ENCODE measurements at places on chromosomes 5 and 9.

GRCh38 chr5:119327018-119327417 is 28.8 kb upstream of the TNFAIP8 start:
- peak; percentile 70 for DNase-seq

- peak; percentile 21 for DNase-seq
Observed at GRCh38 chr5:151448038-151448985, 909 bp downstream of the SLC36A1 start.

GRCh38 chr9:126472198-126472947 is 141.4 kb upstream of the LMX1B start:
- DNase-seq: no peak

DNA sequence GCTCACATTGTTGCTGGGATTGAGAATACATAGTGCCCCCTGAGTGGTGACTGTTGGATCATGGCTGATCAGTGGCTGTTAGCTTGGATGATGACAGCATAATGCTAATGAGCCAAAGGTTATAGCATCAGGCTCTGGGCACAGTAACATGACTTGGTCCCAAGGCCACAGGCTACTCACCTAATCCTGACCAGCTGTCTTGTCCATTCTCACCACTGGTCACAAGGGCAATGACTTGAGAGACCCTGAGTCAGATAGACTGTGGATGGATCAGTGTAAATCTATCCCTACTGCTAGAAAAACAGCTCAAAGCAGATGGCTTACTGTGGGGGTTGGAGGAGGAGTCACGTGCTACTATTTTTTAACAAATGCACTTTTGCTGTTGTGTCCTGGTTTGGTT is 74.7 kb downstream of the AOPEP start:
- no peak for DNase-seq

GRCh38 chr5:143134900-143135299 is 268.6 kb downstream of the NR3C1 start:
- DNase-seq: no peak

DNA sequence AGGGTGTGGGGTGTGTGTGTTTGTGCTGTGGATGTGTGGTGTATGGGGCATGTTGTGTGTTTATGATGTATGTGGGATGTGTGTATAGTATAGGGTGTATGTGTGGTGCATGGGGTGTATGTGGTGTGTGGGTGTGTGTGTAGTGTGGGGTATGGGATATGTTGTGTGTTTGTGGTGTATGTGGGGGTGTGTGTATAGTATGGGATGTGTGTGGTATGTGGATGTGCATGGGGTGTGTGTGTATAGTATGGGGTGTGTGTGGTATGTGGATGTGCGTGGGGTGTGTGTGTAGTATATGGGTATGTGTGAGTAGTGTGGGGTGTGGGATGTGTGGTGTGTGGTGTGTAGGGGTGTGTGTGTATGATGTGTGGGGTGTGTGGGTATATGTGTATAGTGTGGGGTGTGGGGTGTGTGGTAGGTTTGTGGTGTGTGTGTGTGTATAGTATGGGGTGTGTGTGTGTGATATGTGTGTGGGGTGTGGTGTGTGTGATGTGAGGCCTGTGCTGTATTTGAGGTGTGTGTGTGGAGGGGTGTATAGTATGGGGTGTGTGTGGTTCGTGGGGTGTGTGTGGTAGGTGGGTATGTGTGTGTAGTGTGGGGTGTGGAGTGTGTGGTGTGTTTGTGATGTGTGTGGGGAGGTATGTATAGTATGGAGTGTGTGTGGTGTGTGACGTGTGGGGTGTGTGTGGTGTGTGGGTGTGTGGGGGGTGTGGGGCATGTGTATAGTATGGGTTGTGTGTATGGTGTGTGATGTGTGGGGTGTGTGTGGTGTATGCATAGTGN is 10.5 kb downstream of the ECSCR start:
- no peak for DNase-seq

GRCh38 chr9:106305428-106306133 is 557.4 kb upstream of the ZNF462 start:
- DNase-seq: no peak

GRCh38 chr9:33662871-33663270 is 132.5 kb upstream of the PRSS3 start:
- DNase-seq: no peak

DNA sequence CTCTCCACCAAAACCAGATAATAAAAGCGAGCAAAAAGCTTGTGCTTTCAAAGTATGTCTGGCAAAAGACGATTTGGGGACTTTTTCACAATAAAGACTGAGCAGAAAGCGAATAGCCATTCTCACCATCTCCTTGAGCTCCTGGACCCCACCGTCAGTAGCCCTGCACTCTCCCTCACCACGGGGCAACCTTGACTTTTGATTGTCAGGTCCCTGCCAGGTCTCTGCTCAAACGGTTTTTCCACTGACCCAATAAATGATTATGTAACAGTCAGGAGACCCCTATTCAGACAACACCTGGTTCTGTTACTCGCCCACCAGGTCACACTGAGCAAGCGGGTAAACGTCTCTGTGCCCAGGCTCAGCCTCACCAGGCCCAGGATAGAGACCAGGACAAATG is 131.3 kb downstream of the MVB12B start:
- no peak for DNase-seq

DNA sequence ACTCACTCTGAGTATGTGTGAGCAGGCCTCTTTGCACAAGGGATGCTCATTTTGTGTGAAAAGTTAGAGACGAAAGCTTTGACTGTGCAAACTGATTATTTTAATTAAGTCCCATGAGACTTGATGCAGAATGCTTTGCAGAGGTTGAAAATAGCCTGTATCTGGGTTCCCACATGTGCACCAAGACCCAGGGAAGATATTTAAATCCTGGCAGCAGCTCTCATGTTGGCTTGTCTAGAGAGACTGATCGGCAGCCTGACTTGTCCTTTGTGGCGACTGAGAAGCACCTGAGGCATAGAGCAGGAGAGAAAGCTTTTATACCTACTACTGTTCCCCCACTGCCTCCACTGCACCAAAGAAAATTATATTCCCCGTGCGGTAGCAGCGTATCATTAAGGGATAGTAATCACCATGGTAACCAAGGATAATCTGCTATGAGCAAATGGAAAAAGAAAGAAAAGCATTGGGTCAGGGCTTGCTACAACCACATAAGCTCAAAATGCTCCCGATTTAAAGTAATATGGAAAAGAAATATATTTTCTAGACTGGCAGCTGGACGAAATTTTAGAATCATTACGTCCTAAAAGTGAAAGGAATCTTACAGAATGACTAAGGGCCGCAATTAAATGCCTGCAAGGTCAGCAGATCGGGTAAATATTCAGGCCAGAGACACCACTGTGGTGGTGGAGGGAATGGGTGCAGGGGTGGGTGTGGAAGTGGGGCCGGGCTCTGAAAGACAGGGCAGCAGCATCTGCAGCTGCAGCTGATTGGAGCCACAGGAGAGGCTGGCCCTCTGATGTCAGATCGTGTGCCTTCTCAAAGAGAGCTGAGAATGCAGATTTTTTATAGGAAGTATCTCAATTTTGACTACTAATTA is 135.3 kb upstream of the EPB41L4A start:
- DNase-seq: no peak

GRCh38 chr5:25489834-25490538 is 845.2 kb upstream of the CDH10 start:
- DNase-seq: no peak

DNA sequence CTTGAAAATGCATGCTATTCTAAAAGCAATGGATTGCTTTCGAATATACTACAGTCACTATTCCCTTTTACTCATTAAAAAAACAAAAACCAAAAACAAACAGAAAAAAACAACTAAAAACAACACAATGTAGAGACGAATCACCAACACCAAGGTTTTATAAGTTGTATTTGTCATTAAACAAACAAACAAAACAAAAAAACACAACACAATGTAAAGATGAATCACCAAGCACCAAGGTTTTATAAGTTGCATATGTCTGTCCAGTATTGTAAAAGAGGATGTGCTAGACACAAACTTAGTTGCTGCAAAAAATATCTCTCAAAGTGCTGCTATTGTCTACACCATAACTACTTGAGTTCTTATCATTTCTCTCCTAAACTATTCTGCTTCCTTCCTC is 1269.2 kb downstream of the EFNA5 start:
- DNase-seq: no peak

DNA sequence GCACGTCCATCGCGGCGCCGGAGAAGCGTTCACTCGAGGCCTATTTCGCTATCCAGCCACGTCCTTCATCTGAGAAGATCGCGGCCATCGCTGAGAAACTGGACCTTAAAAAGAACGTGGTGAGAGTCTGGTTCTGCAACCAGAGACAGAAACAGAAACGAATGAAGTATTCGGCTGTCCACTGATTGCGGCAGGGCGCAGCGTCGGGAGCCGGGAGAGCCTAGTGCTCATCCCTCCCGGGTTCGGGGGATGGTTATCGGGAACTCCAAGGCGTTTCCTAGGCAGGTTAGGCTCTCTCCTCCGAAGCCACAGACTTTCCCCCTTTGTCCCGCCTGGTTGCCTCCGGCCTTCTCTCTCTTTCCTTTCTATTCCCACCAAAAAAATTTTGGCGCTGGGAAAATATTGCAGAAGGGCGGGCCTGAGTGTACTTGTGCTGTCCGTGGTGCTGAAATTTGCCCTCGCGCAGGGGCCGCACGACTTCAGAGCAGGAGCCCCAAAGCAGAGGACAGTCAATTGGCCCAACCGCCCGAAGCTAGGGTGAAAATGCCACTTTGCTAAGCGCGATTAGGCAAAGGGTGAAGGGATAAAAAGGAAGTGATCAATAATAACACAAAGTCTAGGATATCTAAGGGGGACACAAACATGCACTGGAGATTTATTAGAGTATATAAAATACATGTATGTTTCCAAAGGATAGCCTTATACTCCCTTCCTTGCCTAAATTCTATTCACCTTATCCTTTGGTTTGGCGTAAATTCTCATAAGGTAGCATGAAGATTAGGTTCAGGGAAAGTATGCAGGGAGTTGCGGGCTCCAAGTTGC is 1.8 kb downstream of the POU4F3 start:
- DNase-seq: peak; percentile 67

- DNase-seq: no peak
Observed at GRCh38 chr9:16987026-16987425, 116.6 kb upstream of the BNC2 start.

DNA sequence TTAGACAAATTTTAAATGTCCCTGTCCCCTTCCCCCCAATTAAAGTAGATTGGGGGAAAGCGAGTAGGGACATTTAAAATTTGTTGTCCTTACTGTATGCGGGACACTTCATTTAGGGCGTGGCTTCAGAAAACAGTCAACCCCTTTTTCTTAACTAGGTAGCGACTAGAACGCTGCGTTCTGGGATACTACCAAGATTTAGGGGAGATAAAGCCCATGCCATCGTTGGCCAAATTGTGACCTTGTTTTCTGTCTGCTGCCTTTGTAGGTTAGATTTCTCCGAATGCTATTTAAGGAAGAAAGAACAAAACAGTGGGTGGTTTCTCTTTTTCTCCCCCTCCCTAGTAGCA is 1.2 kb downstream of the CKS2 start:
- no peak for DNase-seq

DNA sequence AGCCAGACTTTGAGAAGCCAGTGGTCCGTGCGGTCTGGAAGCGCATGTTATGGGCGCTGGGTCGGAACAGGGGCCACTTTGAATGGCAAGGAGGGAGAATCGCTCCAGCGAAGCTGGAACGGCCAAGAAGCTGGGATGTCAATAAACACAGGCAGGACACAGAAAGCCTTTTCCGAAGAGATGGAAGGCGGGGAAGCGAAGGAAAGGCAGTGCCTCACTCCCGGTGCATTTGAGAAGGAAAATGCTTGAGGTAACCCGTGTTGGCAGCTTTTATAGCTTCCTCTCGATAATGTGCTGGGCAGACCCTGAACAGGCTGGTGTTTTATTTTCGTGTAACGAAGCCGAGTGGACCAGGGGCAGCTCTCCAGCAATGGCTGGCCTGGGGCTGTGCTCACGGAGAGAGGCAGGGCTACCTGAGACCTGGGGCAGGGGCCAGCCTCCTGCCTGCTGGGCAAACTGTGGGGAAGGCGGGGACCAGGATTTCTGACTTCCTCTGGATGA is 84.2 kb upstream of the SPRY4 start:
- DNase-seq: no peak

DNA sequence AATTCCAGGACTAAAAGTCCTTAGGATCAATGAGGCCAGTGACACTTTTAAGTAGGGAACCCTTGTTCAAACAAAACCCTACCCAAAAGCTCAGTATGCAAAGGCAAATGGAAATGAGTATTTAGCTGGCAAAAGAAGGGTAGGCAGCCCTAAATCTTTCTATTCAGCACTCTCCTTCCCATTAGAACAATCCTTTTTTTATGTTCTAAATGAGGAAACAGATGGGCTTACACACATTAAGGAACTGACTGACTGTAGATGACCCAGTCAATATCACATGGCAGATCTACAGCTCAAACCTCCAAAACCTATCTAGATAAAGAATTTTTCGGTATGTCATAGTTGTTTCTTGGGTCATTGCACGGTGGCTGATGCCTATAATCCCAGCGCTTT is 7.2 kb downstream of the CSNK1A1 start:
- no peak for DNase-seq

DNA sequence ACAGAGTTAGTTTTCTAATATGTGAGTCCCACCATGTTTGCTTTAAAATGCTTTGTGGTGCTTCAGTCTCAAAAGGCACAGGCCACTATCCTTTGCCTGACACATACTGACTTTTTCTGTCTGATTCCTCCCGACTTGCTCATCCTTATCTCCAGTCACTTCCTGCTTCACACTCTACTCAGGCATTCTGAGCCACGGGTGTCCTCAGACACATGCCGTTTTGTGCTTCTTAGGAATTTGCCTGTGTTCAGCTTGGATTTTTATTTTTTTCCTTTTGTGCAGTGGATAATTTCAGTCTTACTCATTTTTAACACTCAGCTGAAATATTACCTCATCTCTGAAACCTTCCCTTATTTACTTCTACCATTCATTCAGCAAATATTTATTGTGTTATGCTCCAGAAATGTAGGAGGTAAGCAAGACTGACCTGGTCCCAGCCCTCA is 54.1 kb downstream of the MAN2A1 start:
- no peak for DNase-seq

DNA sequence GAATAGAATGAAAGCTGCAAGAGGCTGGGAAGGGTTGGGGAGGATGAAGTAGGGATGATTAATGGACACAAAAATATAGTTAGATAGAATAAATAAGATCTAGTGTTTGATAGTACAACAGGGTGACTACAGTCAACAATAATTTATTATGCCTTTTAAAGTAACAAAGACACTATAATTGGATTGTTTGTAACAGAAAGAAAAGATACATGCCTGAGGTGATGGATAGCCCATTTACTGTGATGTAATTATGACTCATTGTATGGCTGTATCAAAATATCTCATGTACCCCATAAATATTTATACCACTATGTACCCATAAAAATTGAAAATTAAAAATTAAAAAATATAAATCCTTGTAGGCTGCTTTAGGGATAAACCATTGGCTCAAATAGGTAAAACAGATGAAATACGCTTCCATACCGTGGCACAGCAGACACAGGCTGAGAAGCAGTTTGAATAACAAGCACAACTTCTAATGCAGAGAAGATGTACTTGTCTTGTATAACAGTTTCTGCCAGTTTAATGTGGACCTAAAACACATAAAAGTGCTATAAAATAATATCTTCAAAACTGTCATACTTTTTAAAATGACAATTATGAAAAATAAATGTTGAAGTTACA is 34.9 kb downstream of the APBA1 start:
- no peak for DNase-seq
